ENCODE measurements at places on chromosomes 16 and 17. TPM values are rescaled to one million over a fixed set of nuclear protein-coding genes. Genes with fewer than 3 reads are reported as not detected.

LIMD2 gene
- total RNA-seq = 6.7 TPM

MT1A gene
- not detected for total RNA-seq

TRAP1 gene
- 67.0 TPM for total RNA-seq

PHKG2 gene
- 53.5 TPM for total RNA-seq

ALKBH5 gene
- 43.2 TPM for total RNA-seq

COL1A1 gene
- 25.0 TPM for total RNA-seq

GPATCH8 gene
- total RNA-seq = 8.6 TPM

DNA sequence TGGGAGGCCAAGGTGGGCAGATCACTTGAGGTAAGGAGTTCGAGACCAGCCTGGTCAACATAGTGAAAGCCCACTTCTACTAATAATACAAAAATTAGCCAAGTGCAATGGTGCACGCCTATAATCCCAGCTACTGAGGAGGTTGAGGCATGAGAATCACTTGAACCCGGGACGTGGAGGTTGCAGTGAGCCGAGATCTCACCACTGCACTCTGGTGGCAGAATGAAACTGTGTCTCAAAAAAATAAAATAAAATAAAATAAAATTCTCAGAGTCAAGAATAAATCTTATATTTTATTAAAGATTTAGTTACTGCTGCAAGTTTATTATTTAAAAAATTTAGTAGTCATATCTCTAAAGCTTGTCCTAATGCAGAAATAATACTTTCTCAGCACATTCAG lies 29.7 kb downstream of the ARL4D start:
- no peak for DNase-seq

DNA sequence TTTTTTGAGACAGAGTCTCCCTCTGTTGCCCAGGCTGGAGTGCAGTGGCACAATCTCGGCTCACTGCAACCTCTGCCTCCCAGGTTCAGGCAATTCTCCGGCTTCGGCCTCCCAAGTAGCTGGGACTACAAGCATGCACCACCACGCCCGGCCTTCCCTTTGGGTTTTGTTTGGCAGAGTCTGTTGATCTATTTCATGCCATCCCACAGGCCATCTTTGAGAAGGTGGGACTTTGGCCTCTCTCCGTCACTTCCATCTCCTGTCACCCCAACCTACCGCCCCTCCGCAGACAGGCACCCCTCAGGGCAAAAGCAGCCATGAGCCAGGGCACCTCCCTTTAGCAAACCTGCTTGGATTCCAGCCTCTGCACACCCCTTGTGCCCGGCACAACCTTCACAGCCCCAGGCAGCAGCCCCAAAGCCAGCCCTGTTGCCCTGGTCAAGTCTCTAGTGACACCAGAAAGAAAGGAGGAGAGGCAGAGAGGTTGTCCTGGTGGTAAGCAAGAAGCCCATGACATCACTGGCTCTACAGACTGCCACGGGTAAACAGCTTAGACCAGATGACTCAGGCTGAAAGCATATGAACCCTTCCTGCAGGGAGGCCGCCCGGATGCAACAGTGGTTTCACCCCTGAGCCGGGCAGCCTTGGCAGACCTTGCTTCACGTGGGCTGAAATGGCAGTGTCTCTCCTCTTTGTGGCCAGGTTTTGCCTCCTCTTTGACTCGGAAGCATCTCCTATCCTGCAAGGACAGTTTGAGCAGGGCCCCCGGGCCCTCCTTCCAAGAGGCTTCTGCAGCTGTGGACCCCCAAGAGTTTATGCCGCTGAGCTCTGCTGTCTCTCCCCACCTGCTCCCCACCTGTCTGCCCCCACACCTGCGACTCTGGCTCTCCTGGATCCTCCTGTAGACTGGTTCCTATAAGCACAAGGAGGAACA lies 8.1 kb upstream of the TIMP2 start:
- DNase-seq = peak; percentile 80

- DNase-seq = no peak
Measured at GRCh38 chr17:74995847-74996246, 8.4 kb downstream of the CDR2L start.

- DNase-seq = no peak
Measured at GRCh38 chr16:55447231-55447630, 31.8 kb upstream of the MMP2 start.

- DNase-seq = no peak
Measured at GRCh38 chr17:28413804-28414203, 7.8 kb upstream of the SLC46A1 start.

- peak; percentile 55 for DNase-seq
Measured at GRCh38 chr17:32007463-32008298, 498 bp downstream of the LRRC37B start.

DNA sequence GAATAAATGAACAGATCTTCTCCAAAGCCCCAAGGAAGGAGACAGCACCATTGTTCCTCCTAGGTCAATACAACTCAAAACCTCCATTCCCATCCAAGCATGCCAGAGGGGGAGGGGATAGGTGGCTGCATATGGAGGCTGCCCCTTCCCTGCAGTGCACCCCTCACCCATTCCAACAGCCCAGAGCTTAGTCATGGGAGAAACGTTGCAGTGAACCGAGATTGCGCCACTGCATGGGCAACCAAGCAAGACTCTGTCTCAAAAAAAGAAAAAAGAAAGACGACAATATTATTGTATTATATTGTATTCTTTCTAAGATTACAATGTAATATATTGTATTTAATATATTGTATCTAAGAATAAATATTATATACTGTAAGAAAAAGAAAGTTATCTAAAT lies 36.4 kb upstream of the CD300E start:
- peak; percentile 46 for DNase-seq

GRCh38 chr16:19892902-19893301 lies 8.3 kb upstream of the GPRC5B start:
- no peak for DNase-seq

DNA sequence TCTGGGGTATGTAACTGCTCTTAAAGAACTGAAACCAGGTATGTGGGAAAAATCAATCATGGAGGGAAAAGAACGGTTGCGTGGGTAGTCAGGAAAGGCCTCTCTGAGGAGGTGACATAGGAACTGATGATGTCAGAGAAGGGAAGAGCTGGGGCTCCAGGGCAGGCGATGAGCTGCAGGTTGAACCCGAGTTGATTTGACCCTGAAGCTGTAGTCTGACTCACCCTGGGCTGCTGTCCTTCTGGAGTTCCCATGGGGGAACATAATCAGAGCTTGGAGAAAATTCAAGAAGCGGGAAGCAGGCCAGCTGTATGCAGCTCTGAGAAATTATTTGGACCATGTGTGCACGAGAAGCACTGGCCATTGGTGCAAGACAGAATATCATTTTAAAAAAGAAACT lies 16.7 kb downstream of the SLC6A2 start:
- DNase-seq = no peak

GRCh38 chr17:42017866-42018200 lies 594 bp upstream of the DNAJC7 start:
- DNase-seq = no peak

DNA sequence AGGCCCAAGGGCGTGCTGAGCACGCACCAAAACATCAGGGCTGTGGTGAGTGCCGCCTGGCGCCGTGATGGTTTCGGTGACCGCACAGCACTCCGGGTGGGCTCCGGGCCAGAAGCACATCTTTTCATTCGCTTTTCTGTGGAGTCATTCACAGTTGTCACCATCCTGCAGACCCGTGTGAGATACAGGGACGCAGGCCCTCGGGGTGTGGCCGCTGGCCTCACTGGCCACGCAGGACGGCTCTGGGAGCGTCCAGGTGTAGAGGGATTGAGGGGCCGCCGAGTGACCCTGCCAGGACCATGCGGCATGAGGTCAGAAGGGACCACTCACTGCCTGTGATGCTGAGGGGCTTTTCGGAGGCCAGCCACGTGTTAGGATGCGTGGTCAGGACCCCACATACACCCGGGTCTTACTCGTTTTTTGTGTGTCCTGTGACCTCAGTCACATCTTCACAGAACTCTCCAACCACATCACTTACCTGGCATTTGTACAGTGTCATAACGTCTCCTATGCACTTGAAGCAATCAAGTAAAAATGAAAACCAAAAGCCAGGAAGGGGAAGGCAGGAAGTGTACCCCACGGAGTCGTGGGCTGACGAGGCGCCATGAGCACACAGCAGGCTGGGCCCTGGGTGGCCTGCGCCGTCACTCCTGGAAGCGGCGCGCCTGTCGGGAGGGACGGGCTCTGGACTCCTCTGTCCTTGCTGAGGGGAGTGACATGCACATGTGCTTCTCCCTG lies 7.8 kb downstream of the ACSF3 start:
- no peak for DNase-seq

DNA sequence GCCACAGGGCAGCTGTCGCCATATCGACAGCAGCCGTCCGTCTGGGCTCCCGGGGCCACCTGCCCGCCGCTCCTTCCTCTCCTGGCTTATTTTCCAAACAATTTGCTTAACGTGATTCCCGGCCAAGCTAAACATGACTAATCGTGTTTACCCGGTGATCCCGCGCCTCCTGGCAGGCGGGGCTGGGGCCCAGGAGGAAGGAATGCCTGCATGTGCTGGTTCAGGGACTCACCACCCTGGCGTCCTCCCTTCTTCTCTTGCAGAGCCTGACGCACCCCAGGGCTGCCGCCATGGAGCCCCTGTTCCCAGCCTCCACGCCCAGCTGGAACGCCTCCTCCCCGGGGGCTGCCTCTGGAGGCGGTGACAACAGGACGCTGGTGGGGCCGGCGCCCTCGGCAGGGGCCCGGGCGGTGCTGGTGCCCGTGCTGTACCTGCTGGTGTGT lies 6.1 kb downstream of the SSTR5 start:
- peak; percentile 94 for DNase-seq

DNA sequence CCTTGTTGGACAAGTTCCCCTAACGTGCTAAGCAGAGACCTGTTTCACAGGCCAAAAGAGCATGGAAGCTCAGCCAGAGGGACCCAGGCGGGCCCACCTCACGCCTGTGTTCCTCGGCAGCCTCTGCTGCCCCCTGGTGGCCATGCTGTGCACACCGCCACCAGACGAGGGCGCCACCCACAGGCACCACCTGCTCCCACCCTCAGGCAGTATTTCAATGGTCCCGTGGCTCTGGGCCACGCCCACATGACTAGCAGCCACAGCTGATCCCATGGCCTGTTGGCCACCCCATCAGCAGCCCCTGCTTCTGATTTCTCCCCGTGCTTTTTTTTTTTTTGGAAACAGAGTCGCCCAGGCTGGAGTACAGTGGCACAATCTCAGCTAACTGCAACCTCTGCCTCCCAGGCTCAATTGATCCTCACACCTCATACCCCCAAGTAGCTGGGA lies 18.9 kb downstream of the MPG start:
- DNase-seq = peak; percentile 85

DNA sequence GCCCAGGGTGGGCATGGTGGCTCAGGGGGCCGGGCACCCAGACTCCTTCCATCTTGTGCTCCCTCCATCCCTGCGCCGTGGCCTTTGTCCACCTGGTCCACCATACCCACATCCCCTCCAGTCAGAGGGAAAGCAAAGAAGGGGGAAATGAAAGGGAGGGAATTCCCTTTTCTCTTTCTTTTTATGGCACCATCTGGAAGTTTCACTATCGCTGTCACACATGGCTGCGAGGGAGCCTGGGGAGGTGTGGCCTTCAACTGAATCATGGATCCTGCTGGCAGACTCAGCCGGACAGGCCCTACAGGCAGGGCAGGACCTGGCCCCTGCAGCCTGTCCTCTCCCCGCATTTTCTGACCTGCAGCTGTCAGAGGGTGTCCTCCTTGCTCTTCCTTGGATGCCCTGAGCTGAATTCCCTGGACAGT lies 6.2 kb downstream of the SLC12A3 start:
- peak; percentile 73 for DNase-seq

DNA sequence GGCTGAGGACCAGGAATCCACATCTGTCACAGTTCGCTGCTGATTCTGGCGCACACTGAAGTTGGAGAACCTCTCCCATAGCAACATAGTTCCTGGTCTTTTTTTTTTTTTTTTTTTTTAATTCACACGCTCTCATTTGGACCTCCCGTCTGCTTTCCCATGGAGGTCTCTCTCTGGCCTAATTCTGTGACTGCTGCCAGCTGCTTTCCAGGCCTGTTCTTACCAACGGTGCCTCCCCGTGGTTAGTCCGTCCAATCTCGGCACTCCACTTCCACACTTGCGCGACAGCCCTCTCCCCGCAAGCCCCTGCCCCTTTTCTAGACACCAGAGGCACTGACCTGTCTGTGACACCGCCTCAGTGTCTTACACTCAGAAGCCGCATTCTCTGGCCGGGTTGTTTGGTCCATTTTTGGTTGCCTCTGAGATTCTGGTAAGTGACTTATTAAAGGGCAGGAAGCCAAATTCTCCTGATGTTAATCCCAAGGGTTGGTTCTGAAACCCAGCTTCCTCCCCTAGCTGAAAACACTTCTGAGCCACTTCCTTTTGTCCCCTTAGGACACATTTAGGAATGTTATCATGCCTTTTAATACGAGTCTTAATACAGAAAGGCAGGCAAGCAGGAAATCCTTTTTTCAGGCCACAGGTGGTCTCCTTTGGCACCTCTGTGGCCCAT lies 1.1 kb upstream of the AKTIP start:
- peak; percentile 35 for DNase-seq

GRCh38 chr16:83420206-83420760 lies 387.5 kb upstream of the HSBP1 start:
- DNase-seq = peak; percentile 38

DNA sequence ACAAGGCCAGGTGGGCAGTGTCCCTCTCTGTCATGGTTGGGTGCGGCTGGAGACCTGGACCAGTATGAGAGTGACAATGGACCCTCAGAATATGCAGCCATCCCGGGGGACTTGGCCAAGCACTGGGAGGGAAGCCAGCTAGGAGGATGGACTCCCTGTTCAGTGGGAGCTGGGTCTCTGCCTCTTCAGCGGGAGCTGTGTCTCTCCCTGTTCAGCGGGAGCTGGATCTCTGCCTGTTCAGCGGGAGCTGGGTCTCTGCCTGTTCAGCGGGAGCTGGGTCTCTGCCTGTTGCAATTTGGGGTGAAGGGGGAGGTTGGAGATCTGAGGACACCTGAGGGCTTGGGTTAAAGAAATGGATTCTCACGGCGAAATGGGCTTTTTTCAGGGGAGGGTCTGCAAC lies 3.8 kb upstream of the PRSS33 start:
- DNase-seq = no peak

DNA sequence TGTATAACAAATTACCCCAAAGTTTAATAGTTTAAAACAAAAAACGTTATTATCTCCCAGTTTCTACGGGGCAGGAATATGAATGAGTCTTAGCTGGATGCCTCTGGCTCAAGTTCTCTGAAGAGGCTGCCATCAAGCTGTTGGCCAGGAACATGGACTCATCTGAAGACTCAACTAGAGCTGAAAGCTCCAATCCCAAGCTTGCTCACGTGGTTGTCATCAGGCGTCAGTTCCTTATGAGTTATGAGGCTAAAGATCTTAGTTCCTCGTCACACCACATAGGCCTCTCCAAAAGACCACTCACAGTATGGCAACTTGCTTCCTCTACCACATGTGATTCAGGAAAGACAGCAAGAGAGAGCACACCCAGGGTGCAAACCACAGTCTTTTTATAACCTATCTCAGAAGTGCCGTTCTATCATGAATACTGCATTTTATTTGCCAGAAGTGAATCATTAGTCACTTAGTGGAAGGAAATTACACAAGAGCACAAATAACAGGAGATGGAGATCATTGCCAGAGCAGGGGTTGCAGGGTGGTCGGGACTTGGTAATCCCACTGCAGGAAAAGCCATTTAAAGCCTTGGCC lies 48.7 kb upstream of the NLK start:
- DNase-seq = no peak

Measured in Caki2 (cell line).